ENCODE measurements at places on chromosomes 11 and 22.

- no peak for DNase-seq
Measured at GRCh38 chr11:1755344-1755691, 4.9 kb upstream of the IFITM10 start.

GRCh38 chr11:19817265-19817851 is 104.7 kb downstream of the NAV2 start:
- no peak for DNase-seq

- DNase-seq = no peak
Measured at GRCh38 chr11:118789501-118790356, 1.2 kb downstream of the DDX6 start.

DNA sequence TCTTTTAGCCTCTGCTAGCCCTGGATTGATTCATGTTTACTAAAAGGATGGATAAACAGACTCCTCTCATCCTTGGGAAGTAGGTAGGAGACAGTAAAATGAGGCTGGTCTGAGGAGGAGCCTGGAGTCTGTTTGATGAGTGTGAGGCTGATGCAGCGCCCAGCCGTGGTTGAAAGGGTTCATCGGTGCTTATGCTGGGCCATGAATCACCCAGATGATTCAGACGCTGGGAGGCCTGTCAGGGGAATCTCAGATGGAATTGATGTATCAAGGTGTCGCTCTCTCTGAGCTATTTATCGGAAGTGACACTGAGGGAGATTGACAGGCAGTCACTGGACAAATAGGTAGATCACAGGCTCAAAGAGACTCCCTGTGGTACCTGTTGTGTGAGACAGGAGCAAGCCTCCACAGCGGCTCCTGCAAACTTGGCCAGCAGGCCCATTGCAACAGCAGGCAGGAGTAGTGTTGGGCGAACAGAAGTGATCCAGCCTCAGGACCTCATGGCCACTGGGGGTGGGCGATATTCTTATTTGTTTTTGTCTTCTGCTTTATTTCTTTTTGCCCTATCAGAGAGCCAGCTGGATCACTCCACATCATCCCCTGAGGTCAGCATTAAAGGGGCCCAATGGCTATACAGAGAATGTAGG is 109.9 kb upstream of the CADM1 start:
- DNase-seq = no peak

DNA sequence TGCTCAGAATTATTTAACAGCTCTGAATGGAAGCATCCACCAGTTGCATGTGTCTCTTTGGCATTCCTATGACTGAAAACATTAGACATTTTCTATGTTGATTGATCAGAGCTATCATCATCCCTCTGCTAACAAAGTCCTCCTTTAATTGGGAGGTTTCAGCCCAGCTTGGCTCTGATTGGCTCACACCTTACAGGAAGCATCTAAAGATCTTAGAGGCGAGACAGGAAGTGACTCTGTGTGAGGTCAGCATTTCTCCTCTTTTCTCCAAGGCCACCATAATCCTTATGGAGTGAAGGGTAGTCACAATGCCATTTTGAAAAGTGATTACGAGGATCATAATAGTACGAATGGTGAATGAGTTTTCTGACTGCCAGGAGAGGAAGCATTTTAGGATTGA is 260.8 kb downstream of the MIAT start:
- no peak for DNase-seq

GRCh38 chr22:29703569-29704195 is 16.1 kb upstream of the CABP7 start:
- DNase-seq = no peak

GRCh38 chr11:125304876-125305275 is 140.3 kb downstream of the PKNOX2 start:
- no peak for DNase-seq

DNA sequence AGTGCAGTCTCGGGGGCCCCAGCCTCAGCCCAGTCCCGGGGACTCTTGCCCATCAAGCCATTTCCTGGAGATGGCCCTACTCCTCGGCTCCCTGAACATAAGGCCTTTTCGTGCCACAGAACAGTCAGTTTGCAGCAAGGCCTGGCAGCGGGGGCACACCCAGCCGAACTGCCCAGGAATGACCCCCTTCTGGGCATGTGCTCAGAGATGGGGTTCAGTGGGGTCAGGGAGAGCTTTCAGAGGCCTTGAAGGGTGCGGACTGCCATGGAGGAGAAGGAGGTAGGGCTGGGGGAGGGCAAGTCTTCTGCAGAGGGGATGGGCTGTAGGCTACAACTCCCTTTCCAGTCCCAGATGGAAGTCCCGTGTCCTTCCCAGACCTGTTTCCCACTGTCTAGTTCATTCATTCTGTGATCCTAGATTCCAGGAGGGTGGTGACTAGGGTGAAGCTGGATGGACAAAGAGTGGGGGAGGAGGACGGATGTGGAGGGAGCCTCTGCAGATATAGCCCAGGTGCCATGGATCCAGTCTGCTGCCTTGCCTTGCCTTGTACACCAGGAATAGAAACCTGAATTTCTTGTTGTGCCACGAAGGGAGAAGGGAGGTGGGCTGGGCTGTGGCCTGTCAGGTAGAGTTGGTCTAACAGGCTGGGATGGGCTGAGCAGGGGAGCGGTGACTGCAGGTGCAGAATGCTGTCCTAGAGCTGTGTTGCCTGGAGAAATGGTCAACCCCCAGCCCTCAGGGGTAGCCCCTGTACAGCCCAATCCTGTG is 14.2 kb upstream of the OMP start:
- no peak for DNase-seq

GRCh38 chr11:15988016-15988550 is 368.3 kb downstream of the SOX6 start:
- DNase-seq = no peak

DNA sequence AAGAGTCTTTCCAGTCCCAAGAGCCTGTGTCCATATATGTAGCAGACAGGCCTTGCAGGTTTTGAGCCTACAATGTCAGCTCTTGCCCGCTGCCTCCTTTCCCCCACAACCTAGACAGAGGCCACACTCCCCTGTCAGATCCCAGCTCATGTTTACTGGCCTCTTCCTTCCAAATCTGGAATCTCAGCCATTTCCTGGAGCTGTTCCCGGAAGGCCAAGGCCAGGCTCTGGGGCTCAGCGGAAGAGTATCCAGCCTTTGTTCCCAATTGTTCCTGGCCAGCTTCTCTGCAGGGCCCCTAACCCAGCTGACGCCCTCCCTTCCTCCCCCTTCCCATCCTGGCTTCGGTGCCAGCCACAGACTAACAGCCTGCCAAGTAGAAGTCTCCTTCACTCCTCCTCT is 1.0 kb upstream of the ROBO4 start:
- no peak for DNase-seq

- no peak for DNase-seq
Measured at GRCh38 chr11:85822814-85823213, 11.9 kb upstream of the SYTL2 start.

GRCh38 chr22:20186183-20186870 is 35.5 kb upstream of the CCDC188 start:
- DNase-seq = no peak

DNA sequence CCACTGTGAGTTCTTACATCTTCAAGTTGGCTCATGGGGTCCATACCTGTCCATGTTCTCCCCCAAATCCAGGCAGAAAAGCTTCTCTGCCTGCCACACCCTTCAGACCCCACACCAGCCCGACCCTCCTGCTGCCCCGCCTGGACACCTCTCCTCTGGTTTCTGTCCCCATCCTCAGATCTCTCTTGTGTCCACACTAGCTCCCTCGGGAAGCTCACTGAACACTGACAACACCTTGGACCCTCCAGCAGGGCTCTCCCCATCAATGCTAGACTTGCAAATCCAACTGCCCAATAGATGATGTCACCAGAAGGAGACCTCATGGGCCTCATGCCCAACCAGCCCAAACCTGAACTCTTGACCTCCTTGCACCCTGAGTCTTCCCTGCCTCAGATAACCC is 2.9 kb downstream of the SCARF2 start:
- no peak for DNase-seq

DNA sequence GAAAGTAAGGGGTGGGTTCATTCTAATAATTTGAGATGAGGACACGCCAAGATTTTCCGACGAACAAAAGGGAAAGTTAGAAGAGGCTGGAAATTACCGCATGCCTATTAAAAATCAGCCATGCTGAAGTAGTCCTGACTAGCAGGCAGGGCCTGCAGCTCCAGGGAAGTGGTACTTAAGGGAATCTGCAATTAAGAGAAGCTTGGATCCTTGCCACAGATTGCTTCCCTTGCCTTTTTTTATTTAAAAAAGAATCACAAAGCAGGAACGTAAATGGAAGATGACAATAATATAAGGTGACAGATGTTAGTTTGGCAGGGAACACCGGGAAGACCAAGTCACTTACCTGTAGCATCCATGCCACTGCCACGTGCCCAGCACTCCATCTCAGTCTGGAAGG is 359.3 kb downstream of the CADM1 start:
- DNase-seq = no peak

DNA sequence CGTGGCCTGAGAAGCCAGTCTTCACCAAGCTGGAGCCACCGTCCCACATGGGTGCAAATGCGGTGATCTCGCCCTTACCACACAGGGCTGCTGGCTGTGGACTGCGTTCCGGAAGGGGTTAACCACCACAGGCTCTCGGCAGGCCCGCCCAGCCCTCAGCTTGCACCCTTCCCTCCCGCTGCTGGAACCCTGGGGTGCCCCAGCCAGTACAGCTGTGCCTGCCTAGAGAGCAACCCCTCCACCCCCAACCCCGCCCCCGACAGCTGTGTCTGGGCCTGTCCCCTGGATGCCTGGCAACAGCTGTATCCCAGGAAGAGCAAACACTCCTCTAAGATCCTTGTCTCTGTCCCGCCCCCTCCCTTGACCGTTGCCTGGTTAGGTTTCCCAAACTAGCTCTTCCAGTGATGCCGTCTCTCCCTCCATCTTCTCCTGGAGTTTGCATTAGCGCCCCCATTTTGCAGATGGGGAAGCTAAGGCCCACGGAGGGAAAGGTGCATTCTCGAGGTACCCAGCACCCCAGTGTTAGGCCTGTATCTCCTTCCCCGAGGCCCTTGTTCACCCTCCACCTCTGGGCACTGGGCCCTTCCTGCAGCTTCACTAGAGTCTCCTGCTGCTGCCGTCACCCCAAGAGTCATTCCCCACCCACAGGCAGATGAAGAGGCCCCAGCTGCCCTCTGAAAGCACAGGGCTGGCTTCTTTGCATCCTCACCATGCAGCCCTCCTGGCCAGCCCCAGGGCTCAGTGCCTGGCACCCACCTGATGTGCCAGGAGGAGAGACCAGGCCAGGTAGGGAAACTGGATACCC is 12.6 kb upstream of the COX8A start:
- DNase-seq = peak; percentile 90

- DNase-seq = no peak
Measured at GRCh38 chr11:97364047-97364446, 974.2 kb downstream of the JRKL start.

- DNase-seq = peak; percentile 54
Measured at GRCh38 chr22:38868886-38869381, 3.1 kb downstream of the CBX6 start.

GRCh38 chr11:69114811-69115523 is 40.8 kb upstream of the SMIM38 start:
- DNase-seq = no peak

- no peak for DNase-seq
Measured at GRCh38 chr22:23180301-23180892, at the start of gene BCR. Gene BCR (plus strand): TSS chr22:23180509. CDS start chr22:23180961, 452 bp downstream.

- no peak for DNase-seq
Measured at GRCh38 chr11:31819621-31820437, 8.7 kb upstream of the PAX6 start.

DNA sequence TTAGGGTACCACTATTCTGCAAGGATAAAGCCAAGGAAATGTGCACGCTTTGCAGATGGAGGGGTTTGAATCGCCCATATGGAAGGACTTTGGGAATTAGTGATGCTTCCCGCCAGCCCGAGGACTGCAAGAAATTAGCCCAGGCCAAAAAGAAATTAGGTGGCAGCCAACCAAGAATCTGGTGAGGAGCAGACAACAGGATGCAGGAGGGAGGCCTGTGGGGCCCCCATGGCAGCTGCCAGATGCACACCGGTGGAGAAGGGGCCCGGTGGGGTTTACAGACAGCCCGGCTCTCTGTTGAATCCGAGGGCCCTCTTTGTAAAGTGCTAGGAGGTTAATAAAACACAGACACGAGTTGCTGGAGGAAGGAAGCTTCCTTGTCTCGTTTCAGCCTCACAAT is 73.5 kb downstream of the TIMP3 start:
- no peak for DNase-seq

- DNase-seq = no peak
Measured at GRCh38 chr22:45397806-45398205, 15.6 kb downstream of the SMC1B start.

DNA sequence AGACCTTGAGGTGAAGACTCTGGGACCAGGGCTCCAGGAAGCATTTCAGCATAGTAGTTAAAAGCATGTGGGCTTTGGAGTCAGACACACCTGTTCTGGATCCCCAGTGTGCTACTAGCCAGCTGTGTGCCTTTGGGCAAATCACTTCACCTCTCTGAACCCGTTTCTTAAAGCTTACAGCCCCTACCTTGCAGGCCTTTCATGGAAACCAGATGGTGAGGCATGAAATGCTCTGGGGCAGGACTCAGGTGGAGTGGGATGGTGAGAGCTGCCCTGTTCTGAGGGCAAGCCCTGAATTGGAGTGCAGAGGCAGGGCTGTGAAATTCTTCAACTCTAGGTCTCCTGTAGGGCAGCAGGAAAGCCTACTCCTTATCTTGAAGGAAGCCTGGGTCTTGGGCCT is 10.5 kb downstream of the UCP2 start:
- no peak for DNase-seq

DNA sequence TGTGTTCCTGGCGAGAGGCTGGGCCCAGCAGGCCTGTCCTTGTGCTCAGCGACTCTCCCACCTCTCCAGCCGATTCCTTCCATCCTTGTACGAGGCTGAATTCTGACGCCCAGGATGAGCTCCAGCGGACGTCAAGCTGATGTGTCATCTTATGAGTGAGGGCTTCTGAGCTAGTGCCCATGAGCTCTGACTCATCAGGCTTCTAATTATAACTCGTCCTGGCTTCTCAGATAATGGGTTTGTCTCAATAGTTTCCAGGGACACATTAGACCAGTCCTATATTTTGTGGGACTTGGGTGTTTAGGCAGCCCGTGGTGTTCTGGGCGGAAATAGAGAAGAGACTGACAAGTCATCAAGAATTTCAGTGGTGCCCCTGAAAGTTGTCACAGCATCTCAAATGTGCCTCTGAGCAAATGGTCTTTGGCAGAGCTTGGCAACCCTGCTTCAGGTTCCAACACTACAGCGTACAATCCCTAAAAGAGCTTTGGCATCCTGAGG is 108.2 kb upstream of the CD44 start:
- no peak for DNase-seq

DNA sequence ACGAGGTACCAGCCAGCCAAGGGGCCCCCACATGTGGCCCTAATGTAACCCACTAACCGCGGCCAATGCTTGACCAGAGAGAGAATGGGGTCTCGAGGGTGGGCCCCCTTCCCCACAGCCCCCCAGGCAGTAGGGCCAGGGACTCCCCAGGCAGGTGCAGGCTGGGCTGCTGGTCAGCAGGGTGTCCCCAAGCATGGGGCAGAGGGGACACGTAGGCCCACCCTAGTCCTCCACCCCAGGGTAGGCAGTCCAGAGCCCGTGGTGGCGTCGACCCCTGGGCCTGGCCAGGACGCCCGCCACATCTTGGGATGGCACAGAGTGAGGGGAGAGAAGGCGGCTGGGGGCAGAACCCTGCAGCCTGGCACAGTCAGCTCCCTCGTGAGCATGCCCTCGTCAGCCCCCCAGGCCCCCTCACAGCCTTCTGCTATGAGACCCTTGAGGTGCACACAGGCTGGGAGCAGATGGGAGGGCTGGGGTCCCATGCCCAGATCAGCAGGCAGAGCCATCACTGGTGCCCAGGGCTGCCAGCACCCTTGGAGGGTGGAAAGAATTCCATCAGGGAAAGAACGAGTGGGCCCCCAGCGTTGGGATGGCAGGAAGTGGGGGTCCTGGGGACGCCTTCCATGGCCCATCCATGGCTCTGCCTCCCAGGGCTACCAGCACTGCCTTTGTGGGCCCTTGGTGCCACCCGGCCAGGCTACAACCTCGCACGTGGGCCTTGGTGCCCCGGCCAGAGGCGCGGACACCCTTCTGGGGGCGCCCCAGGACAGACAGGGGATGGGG is 6.1 kb downstream of the TNNT3 start:
- DNase-seq = no peak

Measured in HL-60 (cell line).